ENCODE measurements at places on chromosomes 16 and 17. TPM values are rescaled to one million over a fixed set of nuclear protein-coding genes. Genes with fewer than 3 reads are reported as not detected.

Gene IGSF6
- total RNA-seq, result 0.25 TPM

Gene SLC46A1
- total RNA-seq, result 1.5 TPM

Gene KRT36
- total RNA-seq, result not detected

Gene SLC5A11
- total RNA-seq, result not detected

Gene LGALS9B
- 0.44 TPM for total RNA-seq

Gene CCL5
- 68.7 TPM for total RNA-seq

DNA sequence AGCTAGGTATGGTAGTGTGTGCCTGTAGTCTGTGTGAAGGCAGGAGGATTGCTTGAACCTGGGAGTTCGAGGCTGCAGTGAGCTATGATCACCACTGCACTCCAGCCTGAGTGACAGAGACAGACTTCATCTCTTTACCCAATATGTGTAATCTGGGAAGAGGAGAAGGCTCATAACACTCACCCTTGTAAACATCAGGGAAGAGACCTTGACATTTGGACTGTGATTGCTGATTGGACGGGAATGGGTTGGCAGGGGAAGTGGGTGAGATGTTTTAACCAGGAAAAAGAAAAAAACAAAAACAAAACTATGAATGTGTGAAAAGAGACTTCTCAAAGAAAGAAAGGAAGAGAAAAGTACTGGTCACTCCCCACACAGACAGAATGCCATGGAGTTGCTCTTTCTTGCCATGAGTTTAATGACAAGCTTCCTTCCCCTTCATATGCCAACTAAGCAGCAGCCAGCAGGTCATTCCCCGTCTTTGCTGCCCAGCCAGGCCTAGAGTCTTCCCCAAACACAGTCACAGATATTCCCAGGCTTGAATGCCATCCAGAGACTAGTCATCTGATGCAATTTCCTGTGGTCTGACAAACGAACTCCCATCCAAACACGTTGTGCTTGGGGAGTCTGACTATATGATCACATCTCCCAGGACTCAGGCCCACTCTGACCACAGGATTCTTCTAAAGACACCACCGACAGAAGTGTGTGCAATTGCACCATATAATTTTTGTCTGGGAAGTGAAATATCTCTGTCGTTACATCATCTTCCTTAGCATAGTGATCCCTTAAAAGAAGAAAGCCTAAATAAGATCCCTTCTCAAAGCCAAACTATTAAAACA, 3.6 kb upstream of the XAF1 start:
- H3K4me3 ChIP-seq, result no peak overlapping the region
- H3K36me3 ChIP-seq, result peaks cover 15% of the 10 kb centered on the region
- H3K4me1 ChIP-seq, result peaks cover 41% of the 10 kb centered on the region
- H3K27ac ChIP-seq, result peak overlapping the region; percentile 80

DNA sequence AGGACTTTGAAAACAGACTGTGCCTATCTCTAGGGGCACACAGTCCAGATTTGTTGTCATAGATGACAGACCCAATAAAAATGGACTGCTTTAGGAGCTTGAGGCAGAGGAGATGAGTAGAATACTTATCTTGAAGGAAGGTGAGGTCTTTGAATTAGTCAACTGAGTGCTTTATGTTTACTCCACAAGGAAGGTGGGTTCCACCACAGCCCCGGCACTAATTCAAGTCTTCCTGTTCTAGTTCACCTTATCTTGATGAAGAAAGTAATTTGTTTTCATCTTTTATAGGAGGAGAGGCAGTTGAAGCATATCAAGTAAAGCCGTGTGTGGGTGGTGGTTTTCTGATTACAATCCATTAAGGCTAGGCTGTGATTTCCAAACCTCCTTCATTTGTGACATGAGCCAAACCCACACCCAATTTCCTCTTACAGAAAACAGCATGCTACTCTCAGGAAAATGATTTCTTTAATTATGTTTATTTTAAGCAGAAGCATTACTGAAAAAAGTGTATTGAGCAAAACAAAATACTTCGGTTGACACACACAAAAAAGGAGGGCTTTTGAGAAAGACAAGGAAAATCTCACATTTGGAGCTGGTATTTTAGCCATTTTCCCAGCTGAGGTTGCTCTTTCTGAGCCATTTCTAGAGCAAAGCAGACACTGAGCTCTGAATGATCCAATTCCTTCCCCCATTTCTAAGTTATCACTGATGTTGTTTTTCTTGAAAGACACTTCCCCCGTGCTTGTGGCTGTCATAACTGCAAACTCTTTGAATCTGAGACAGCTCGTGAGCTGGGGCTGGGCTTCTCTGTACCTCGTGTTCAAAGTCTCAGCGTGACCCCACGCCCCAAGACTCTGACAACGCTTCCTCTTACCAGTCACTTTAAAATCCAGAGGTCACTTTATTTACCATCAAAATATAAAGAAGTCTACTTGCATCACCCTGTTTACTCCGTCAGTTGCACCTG, 35.4 kb downstream of the CDRT15 start:
- H3K27ac ChIP-seq, result peak overlapping the region; percentile 96
- peak overlapping the region; percentile 65 for H3K4me3 ChIP-seq
- H3K36me3 ChIP-seq, result peaks cover 66% of the 10 kb centered on the region
- DNase-seq, result peak; percentile 82

DNA sequence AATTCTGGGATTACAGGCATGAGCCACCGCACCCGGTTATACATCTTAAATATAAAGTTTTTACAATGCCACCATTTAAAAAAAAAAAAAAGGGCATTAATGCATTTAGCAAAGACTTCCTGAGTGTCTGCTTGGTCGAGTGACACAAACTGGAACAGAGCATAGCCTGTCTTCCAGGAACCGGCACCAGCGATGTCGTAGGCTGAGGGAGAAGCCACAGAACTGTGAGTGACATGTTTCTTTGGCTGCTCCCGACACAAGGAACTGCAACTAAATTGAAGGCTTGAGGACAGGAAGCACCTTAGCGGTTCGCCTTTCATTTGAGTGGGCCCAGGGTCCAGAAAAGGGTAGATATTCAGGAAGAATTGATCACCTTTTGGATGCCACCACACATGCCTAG, 717.8 kb downstream of the MAF start:
- DNase-seq, result no peak
- H3K27ac ChIP-seq, result no peak overlapping the region
- no peak overlapping the region for H3K4me3 ChIP-seq
- no peaks in the 10 kb centered on the region for H3K4me1 ChIP-seq
- no peaks in the 10 kb centered on the region for H3K36me3 ChIP-seq

- H3K4me1 ChIP-seq, result peaks cover 67% of the 10 kb centered on the region
- no peak for DNase-seq
- H3K27me3 ChIP-seq, result no peaks in the 10 kb centered on the region
- H3K36me3 ChIP-seq, result peaks cover 48% of the 10 kb centered on the region
- no peak overlapping the region for H3K4me3 ChIP-seq
Observed at GRCh38 chr17:2195729-2196128, 107.9 kb downstream of the SMG6 start.

DNA sequence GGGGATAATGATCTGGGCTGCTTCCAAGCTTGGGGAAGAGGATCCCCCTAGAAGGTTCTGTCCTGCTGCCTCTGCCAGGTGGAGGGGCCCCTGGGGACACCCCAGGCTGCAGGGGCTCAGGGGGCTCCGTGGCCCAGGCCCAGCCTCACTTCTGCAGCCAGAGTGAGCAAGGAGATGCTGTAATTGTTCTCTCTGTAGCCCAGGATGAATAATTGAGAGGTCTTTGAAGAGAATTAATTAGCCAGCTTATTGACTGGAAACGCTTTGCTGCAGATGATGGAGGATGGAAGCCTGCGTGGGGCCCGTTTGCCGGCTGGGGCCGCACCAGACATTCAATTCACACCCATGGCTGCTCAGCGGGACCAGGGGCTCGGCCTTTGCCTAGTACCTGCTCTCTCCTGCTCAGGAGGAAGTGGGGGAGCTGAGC, 38.5 kb downstream of the TMEM235 start:
- H3K27me3 ChIP-seq, result peaks cover 2% of the 10 kb centered on the region
- no peak overlapping the region for H3K27ac ChIP-seq
- peaks cover 31% of the 10 kb centered on the region for H3K4me1 ChIP-seq
- no peak overlapping the region for H3K4me3 ChIP-seq
- no peak for DNase-seq
- no peaks in the 10 kb centered on the region for H3K36me3 ChIP-seq

GRCh38 chr17:16377941-16378341, 3.0 kb upstream of the UBB start:
- peaks cover 17% of the 10 kb centered on the region for H3K4me1 ChIP-seq
- DNase-seq, result no peak
- H3K27me3 ChIP-seq, result no peaks in the 10 kb centered on the region
- H3K4me3 ChIP-seq, result no peak overlapping the region
- peaks cover 21% of the 10 kb centered on the region for H3K36me3 ChIP-seq

DNA sequence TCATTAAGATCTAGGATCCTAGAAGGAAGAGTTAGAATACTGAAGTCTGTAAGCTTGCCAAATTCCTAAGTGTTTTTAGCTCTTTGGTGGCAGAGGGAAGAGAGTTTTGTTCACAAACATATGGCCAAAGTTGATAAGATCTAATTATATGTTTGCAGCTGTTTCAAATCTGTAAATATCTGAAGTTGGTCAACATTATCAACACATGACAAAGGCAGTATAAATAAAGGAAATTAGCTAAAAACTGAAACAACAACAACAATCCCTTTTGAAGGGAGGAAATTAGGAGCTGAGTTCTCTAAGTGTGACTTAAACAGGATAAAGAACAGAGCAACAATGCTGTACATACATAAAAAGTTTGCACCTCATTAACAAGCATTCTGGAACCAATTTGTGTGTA, 208.7 kb downstream of the KCNJ2 start:
- no peaks in the 10 kb centered on the region for H3K36me3 ChIP-seq
- DNase-seq, result no peak

GRCh38 chr17:50170662-50171370, 5.0 kb downstream of the SGCA start:
- no peak overlapping the region for H3K27ac ChIP-seq
- peak; percentile 43 for DNase-seq
- no peak overlapping the region for H3K4me3 ChIP-seq
- H3K36me3 ChIP-seq, result no peaks in the 10 kb centered on the region

DNA sequence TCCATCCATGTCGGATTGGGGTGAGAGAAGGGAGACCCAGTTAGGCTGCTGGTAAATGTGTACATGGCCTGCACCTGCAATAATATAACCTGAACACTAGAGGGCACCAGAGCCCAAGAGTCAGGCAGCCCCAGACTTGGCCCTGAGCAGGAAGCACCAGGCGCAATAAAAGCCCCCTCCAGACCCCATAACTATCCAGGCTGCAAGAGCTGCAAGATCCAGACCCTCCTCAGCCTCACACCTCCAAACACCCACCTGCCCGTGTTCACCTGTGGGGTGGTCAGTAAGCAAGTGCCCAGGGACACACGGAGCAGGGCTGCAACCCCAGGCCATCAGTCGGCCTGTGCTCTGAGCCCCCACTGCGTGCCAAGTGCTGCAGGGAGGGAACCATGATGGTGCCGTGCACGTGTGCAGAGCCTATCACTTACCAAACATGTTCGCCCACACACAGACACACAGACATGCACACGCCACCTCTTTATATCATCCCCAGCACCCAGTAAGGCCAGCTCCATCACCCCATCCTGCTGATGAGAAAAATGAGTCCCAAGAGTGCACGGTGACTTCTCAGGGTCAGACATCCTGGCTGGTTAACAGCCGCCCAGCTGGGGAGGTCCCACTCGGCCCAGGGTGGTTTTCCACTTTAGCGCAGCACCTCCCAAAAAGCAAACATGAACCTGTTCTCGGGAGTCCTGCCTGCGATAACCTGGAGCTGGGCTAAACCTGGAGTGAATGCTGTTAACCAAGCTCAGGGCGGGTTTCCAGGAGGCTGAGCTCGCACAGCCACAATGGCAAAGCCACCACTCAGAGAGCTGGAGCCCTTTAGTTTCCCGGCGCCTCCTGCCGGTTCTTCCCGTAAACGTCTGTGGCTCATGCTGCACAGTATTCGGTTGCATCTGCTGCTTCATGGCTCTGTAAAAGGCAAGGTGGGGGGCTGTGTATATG, 439.8 kb downstream of the SOX9 start:
- H3K4me1 ChIP-seq, result peaks cover 5% of the 10 kb centered on the region
- H3K4me3 ChIP-seq, result no peak overlapping the region
- no peak overlapping the region for H3K27ac ChIP-seq
- H3K27me3 ChIP-seq, result no peaks in the 10 kb centered on the region
- H3K36me3 ChIP-seq, result no peaks in the 10 kb centered on the region

- H3K27me3 ChIP-seq, result peaks cover 14% of the 10 kb centered on the region
Observed at GRCh38 chr16:85265161-85265784, 153.0 kb upstream of the CIBAR2 start.

DNA sequence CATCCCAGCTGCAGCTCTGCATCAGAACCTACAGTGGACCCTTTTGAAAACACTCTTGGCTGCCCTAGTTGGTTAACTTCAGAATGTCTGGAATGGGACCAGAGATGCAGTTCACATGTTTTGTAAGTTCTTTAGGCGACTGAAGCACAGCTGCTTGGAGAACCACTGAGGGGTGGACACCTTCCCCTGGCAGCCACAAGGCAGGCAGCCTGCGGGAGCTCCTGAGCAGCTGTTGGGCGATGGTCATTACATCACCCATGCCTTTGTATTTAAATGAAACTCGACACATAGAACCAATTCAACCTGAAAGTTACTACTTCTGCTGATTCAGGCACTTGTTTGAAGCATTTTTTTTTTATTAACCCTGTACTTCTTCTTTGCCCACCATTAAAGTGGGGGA, 151.5 kb downstream of the LGALS9B start:
- H3K36me3 ChIP-seq, result no peaks in the 10 kb centered on the region
- H3K27me3 ChIP-seq, result no peaks in the 10 kb centered on the region
- H3K27ac ChIP-seq, result peak overlapping the region; percentile 17

DNA sequence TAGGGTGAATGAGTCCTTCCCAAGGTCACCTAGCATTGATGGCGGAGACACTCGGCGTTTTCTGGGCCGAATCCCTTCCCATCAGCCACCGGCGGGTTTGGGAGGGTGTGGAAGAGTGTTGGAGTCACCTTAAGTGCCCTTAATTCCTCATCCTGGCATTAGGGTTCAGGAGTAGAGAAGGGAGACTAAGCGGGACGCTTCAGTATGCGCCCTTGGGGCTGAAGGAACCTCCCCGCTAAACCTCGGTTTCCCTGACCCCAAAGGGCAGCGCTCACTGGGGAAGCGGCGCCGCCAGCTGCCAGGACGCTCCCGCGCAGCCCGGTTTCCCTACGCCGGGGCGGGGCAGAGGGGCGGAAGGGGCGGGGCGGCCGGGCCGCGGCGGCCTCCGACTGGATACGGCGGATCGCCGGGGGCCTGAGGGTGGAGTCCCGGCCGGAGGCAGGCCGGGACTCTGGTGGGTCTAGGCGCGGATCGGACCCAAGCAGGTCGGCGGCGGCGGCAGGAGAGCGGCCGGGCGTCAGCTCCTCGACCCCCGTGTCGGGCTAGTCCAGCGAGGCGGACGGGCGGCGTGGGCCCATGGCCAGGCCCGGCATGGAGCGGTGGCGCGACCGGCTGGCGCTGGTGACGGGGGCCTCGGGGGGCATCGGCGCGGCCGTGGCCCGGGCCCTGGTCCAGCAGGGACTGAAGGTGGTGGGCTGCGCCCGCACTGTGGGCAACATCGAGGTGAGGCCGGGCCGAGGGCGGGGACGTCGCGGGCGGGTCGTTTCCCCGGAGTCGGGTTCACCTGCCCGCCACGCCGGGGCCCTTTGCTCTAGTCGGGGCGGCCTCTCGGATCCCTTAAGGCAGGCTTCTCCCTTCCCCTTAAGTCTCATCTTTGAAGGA, at the start of gene DHRS11:
Gene DHRS11 (plus strand): TSS at position 446 of the 882 bp plus-strand sequence. CDS start 131 bp downstream, at position 577.
- peaks cover 34% of the 10 kb centered on the region for H3K4me1 ChIP-seq
- peak; percentile 75 for DNase-seq
- H3K27me3 ChIP-seq, result no peaks in the 10 kb centered on the region
- peak within 1 kb of the TSS; percentile 62 for H3K4me3 ChIP-seq
- H3K27ac ChIP-seq, result peak within 1 kb of the TSS; percentile 3

GRCh38 chr16:62021161-62021581, 15.1 kb downstream of the CDH8 start:
- H3K36me3 ChIP-seq, result no peaks in the 10 kb centered on the region
- no peak overlapping the region for H3K4me3 ChIP-seq
- no peak for DNase-seq

GRCh38 chr17:29584452-29585079, 4.9 kb downstream of the GIT1 start:
- peak overlapping the region; percentile 64 for H3K4me3 ChIP-seq
- H3K4me1 ChIP-seq, result peaks cover 69% of the 10 kb centered on the region
- peaks cover 33% of the 10 kb centered on the region for H3K36me3 ChIP-seq
- peak overlapping the region; percentile 86 for H3K27ac ChIP-seq
- DNase-seq, result no peak
